ENCODE measurements at places on chromosomes 12 and 14. TPM values are rescaled to one million over a fixed set of nuclear protein-coding genes. Genes with fewer than 3 reads are reported as not detected.

OTX2 gene
- polyA plus RNA-seq: not detected

MYBPC1 gene
- not detected for polyA plus RNA-seq

GZMB gene
- not detected for polyA plus RNA-seq

STXBP6 gene
- polyA plus RNA-seq: 0.16 TPM

TAS2R30 gene
- 0.07 TPM for polyA plus RNA-seq

IKZF4 gene
- 4.7 TPM for polyA plus RNA-seq

SLC7A8 gene
- polyA plus RNA-seq: 1.4 TPM

WASHC4 gene
- polyA plus RNA-seq: 59.4 TPM

SLCO1B1 gene
- not detected for polyA plus RNA-seq

JKAMP gene
- polyA plus RNA-seq: 208 TPM

CCDC197 gene
- not detected for polyA plus RNA-seq

GRCh38 chr14:105089746-105090492, 24.7 kb upstream of the GPR132 start:
- no peak for DNase-seq

GRCh38 chr12:62604871-62605270, 138.2 kb downstream of the MON2 start:
- DNase-seq: no peak

GRCh38 chr12:25839470-25839869, 119.0 kb upstream of the RASSF8 start:
- DNase-seq: no peak

DNA sequence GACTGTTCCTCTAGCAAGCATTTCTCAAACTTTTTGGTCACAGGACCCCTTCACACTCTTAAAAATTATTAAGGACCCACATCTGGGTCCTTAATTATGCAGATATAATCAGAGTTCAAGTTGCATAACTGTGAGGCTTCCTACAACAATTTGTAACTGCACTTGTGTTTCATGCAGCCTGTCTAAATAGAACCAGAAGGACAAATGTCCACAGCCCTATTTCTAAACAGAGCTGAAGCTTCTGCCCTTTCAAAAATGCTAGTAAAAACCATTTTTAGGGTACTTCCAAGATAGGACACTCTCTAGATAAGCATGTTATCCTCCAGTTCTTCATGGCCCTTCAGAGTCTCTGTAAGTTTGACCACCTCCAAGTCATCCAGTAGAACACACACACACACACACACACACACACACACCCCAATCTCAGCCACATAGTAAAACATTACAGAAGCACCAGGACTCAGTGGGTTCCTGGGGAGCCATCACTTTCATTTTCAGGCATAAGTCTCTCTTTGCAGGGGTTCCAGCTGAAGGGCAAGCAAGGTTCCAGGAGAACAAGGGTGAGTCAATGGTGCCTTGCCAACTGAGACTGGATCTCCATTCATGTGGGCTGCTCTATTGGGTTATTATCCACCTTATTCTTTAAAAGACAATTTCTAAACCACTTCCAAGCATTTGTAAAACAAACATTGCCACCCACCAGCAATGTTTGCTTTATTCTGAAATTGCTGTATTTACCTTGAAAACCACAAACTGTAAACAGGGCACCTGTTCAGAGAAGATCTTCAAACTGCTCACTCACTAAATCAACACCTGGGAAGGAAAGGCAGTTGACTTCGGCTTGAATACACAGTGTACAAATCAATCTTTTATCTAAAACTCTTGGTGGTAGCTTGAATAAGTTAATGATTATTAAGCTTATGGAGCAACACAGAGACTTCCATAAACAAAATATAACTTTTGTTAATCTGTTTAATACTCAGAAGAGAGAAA, 64.1 kb downstream of the ITPR2 start:
- no peak for DNase-seq

DNA sequence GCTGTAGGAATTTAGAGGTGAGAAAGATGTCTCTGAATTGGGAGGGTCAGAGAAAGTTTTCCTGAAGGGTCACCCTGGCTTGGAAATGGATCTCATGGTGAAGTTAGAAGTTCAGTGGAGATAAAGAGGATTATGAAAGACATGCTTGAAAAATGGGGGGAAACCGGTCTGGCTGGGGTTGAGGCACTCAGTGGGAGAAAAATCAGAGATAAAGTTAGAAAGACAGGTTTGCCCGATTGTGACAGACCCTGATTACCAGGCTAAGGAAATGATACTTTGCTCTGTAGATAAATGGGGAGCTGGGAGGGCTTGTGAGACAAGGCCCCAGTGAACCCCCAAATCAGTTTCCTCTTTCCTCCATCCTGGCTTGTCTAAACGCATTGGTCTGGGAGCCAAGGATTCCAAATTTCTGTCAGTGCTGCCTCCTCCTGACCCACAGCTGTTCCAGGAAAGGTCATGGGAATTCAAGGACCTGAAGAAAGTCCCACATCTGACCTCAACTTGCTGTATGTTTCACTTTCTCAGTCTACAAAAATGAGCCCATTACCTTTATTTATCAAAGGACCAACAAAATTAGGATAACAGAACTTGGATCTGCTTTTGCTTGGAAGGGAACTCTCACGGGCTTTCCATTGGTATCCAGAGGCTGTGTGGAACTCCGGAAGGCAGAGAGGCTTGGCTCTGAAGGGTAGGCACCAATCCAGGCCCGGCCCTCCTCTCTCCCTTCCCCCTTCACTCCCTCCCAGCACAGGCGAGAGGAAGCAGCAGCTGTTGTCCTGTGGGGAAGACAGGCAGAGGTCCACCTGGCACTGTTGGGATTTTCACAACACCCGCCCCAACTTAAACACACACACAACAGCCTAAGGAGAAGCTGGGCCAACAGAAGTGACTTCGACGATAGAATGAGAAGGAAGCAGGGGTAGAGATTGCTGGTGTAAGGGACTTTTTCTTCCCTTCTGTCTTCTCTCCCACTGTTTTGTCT, 3.4 kb upstream of the RNASE7 start:
- DNase-seq: peak; percentile 23

DNA sequence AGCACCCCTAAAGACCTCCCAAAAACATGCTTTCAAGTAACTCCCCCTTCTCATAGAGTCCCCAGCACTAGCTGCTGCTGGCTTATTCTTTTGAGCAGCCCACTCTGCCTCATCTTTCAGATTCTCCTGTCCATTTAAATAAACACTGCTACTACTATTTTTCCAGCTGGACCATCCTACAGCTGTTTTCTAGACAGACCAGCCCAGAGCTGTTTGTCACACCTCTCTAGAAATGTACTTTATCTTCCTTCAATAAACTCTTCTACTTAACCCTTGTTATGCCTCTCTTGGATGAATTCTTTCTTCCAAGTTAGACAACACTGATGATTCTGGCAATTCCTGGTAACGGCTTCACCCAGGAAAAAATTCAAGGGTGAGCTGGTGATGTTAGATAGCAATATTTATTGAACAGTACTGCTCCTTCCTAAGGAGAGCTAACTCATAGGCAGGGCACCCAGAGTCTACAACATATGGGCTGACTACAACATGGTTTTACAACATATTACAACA, 995.7 kb downstream of the LRFN5 start:
- DNase-seq: no peak

- DNase-seq: no peak
Measured at GRCh38 chr12:5377997-5378592, 53.8 kb upstream of the NTF3 start.

GRCh38 chr14:68401855-68402254, 391.0 kb downstream of the ZFP36L1 start:
- DNase-seq: no peak

GRCh38 chr14:60220084-60220483, 28.9 kb upstream of the PPM1A start:
- DNase-seq: no peak

GRCh38 chr14:90093942-90094595, 32.3 kb downstream of the KCNK13 start:
- DNase-seq: no peak

GRCh38 chr14:101634850-101635748, 73.8 kb downstream of the DIO3 start:
- no peak for DNase-seq

DNA sequence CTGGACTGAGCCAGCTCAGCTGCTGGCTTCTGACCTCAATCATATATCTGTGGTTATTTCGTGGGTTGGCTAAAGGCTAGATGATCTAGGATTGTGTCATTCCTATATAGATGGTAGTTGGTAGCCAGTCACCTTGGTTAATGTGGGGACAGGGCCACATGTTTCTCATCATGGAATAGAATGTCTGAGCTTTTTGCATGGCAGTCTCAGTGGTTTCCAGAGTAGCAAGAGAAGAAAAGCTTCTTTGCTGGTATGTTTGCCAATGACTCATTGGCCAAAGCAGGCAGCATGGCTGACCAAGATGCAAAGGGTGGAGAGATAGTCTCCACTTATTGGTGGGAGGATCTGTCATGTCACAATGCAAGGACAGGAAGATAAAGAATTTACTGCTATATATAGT, 746.4 kb upstream of the FLRT2 start:
- DNase-seq: no peak

GRCh38 chr12:132543298-132544079, 53.5 kb downstream of the FBRSL1 start:
- no peak for DNase-seq

DNA sequence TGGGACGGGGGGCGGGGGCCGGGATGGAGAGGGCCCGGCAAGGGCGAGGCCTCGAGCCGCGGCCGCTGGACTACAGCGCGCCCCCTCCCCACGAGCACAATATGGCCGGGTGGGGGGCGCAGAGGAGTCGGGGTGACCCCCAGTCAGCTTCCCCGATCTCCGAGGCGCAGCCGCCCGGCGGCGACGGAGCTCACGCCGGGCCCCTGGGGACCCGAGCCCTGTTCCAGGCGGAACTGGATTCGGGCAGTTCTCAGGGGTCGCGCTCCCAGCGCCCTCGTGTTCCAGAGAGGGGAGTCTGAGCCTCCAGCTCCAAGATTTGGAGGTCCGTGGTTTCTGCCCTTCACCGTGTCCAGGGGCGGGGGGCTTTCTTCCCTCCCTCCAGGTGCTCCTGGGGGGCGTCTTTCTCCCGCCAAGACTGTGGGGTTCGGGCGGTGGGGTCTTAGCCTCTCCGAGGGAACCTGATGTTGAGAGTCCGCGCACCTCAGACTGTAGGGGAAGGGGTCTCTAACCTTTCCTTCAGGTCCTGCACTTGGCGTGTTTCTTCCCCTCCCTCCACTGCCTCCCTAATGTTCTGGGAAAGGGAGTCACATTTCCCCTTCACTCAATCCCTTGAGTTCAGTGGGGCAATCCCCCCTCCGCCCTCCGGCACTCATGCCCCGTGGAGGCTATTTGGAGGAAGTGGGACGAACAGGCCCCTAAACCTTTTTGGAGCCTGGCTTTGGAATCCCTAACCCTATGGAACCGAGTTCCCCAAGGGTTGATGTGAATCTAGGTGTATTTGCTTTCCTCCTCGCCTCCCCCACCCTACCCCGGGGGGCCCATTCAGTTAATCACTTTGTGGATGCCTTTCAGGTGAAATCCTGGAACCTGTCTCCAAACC, 584 bp downstream of the ACVR1B start:
- no peak for DNase-seq

GRCh38 chr12:74440469-74440868, 97.2 kb upstream of the ATXN7L3B start:
- DNase-seq: no peak

GRCh38 chr14:101960225-101960624, 4.1 kb upstream of the DYNC1H1 start:
- DNase-seq: no peak

DNA sequence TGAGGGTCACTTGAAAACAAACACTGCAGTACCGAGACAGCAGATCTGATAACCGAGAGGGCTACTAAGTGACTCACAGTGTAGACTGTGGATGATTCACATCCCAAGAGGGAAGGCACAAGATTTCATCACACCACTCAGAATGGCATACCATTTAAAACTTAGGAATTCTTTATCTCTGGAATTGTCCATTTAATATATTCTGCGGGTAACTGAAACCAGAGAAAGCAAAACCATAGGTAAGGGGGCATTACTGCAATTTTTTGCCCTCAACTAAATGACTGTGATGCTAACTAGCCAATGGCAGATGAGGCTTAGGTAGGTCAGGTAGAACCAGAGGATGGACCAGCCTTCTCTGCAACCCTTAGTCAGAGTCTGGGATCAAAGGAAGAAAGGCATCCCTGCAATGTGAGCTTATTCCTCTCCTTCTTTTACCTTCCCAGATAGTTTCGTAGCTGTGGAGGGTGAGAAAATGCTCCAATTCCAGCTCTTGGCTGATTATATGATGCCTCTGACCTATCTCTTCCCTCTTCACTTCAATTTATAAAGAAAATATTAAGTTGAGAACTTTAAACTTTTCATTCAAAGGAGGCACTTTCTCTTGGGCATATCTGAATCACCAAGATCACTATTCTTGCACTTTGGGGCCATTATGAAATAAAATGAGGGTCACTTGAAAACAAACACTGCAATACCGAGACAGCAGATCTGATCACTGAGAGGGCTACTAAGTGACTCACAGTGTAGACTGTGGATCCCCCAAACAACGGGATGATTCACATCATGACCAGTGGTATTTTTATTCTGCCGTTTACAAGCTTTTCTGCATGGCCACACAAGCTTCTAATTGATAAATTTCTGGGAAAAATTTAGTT, 6.8 kb downstream of the ART4 start:
- DNase-seq: peak; percentile 38

DNA sequence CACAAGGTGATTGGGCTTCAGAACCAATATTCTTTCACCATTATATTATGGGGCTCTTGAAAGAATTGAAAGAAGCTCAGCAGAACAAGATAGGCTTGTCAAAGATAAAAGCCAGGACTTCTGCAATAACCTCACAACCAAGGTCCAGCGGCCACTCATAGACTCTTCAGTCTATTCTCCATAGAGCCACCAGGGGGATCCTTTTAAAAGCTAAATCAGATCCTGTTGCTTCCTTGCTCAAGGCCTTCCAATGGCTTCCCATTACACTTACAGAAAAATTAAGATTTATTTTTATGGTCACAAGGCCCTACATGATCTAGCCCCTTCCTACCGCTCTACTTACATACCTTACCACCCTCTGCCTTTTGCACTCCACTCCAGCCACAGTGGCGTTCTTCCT, 169.6 kb downstream of the C12orf42 start:
- no peak for DNase-seq

DNA sequence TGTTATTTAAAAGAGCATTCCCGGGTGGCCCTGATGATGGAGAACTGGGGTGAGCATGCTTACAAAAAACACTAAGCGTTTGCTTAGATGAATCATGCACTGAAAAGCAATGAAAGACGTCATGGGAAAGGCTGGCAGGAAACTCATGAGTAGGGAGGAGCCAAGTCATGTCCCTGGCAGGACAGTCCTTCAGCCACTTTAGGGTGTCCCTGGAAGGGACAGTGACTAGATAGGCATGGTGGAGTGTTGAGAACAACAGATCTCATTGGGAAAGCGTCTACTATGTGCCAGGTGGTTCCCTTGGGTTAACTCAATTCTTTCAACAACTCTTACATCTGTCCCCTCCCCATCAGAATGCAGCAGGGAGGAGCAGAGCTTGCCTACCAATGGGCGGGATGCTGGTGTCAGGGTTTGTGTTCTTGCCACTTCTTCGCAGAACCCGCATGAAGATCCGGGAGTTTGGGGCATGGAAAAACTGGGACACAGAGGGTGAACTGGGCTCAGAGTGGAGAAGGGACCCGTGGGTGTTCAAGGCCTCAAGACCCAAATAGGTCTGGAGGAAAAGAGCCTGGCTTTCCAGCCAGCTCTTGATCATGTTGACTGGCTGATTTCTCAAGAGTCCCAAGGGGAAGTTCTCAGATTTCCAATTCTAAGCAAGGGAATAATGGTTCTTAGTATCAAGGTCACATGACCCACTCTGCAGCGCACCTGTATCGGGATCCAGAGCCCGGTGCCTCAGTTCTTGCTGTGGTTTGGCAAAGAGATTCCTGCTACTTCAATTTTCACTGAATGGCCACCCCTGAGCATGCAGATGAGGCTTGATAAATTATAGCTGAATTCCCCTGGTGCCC, 653.9 kb upstream of the TBX3 start:
- peak; percentile 83 for DNase-seq

Data from AG04450 (cell line).